ENCODE measurements at places on chromosomes 11 and 22.

DNA sequence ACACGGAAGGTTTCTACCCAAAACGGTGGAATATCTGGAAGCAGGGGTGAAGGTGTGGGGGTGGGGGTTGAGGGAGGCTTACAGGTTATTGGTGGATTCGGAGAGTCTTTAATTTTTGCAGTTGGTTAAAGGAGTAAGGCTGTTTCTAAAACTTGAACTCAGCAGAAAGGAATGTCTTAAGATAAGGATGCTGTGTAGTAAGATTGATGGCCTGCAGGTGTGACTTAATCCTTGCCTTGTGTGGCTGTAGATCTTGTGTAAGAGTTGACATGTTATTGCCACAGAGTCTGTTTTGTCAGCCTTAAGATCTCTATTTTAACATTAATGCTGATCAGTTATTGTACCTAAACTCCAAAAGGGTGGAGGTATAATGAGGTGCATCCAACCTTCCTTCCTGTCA is 16.4 kb upstream of the OR6M1 start:
- peak; percentile 32 for DNase-seq

DNA sequence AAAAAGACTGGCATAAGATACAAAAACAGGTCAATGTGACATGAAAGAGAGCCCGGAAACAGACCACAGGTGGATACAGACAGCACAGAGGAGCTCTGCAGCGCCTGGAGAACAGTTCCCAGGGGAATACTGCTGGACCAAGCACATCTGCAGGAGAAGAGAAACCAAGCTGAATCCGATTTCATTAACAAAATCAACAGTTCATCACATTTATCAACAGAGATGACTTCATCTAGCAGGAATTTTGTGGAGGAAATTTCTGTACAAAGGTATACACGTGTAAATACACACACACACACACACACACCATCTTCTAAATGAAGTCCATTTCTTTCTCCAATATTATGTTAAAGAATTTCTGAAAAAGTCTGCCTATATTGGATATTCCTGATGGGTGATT is 17.1 kb downstream of the YPEL1 start:
- DNase-seq = no peak

GRCh38 chr11:59710136-59710847 is 3.4 kb downstream of the OR10V1 start:
- no peak for DNase-seq

DNA sequence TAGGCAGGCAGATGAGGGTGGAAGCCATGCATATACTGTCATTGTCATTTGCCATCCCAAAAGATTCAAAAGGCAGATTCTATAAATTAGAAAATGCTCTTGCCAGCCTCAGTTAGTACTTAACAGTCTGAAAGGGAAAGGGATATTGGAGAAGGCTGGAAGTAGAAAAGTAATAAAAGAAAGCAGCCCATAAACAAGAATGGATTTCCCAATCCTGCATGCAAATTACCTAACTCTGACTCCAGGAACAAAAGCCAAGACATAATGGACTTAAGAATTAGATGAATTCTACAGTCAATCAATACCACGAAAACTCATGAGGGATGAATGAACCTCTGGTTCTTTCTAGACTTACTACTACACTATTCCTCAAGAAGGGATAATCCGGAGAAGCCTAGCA is 5.9 kb downstream of the PAK1 start:
- DNase-seq = no peak

GRCh38 chr22:22195265-22196017 is 49.1 kb upstream of the VPREB1 start:
- peak; percentile 62 for DNase-seq

- peak; percentile 55 for DNase-seq
These were observed 82.1 kb upstream of the WNT11 start for GRCh38 chr11:76288166-76288980.

DNA sequence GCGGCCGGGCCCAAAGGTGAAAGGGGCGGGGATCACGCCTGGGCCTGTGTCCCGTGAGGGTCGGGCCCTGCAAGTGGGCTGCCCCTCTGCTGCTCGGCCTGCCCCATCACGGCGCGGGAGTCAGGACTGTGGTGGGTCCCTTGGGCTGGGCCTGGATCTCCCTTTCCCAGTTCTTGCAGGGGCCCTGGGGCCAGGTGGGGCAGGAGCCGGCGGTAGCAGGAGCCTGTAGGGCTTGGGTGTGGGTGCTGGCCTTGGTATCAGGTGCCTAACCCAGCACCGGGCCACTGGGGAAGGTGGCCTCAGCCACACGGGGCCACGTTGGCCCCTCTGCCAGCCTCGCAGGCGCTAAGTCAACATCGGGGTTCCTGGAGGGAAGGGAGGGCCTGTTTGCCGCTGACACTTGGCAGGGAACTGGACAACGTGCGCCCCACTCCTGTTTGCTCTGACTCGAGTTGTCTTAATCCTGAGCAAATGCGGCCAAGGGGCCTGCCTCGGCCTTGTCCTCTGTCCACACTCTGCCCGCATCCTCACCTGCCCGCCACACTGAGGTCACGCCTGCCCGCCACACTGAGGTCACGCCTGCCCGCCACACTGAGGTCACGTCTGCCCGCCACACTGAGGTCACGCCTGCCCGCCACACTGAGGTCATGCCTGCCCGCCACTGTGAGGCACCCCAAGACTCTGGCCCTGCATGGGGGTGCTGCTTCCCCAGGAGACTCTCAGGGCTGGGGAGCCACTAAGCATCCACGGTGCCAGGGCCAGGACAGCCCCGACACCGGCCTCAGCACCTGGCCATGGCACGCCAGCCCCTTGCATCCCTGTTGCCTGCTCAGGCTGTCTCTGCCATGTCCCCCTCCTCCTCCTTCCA is 14.2 kb upstream of the MUC5B start:
- no peak for DNase-seq

- no peak for DNase-seq
These were observed 16.6 kb downstream of the IL10RA start for GRCh38 chr11:118002541-118003423.

DNA sequence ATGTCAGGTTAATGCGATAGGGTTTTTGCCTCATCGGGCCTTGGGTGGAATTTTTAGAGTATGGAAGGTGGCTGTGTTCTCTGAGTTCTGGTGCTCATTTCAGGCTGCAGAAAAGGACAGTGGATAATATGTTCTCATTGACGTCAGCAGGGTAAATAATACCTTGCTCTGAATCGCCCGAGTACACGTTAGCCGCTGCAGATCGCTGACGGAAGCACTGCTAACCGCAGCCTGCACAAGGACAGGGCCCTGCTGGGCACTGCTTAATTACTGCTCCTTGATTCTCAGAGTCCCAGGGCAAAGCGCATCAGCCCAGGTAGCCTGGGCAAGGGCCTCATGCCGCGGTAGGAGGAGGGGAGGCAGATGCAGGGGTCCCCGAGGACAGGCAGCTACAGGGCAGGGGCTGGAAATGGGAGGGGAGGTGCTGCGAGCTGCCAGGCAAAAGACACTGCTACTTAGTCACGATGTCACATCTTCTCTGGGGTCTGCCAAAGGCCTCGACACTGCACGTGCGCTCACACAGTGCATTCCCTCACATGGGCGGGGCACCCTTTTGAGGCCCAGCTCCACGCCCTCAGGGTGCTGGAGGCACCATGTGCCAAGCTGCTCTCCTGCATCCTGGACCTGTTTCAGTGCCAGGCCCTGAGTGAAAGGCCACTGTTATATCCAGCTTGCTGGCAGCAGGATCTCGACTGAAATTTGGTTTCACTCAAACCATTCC is 35.2 kb downstream of the PPP2R1B start:
- DNase-seq = peak; percentile 62

DNA sequence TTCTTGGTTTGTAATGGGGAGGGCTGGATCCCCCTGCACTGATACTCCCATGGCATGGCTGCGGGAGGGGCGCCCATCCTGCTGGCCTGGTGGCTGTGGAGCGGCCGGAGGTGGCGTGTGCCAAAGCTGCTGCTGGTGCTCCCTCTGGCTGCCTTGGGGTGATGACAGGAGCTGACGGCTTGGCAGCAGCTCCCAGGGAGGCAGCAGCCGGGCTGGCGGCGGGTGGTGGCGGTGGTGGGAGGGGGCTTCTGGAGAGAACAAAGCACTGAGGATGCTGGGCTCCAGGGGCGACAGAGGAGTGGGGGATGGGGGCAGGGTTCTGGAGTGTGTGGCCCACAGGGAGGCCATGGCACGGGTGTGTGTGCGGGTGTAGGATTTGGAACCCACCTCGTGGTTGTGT is 11.4 kb upstream of the MPPED1 start:
- DNase-seq = no peak

DNA sequence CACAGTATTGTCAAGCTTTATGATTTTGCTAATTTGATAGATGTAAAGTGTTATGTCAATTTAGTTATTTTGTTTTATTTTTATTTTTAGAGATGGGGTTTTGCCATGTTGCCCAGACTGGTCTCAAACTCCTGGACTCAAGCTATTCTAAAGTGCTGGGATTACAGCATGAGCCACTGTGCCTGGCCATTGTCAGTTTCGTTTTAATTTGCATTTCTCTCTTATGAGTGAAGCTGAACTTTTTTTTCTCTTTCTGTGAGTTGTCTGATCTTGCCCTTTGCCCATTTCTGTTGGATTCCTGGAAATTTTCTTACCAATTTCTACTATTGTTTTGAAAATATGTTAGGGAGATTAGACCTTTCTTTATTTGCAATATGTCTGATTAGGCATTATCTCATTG is 15.5 kb downstream of the NEU3 start:
- no peak for DNase-seq

GRCh38 chr11:11237070-11237832 is 115.8 kb downstream of the CSNK2A3 start:
- no peak for DNase-seq

DNA sequence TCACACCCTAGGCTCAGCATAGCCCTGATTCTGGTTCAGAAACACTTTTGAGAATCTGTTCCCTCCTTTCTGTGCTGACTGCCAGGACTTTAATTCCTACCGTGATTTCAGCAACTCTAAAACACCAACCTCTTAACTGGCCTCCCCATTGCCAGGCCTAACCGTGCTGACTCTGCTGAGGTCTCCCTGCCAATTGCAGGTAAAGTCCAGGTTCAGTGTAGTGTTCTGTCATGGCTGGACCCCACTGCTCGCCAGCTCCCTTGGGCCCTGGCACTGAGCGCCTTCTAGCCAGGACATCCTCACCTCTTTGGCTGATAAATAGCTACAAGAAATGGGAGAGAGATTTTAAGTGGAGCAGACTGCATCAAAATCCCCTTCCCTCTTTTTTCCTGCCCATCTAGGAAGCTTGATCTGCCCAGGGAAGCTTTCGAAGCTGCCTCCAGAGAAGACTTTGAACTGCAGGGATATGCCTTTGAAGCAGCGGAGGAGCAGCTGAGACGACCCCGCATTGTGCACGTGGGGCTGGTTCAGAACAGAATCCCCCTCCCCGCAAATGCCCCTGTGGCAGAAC is 4.7 kb downstream of the UPB1 start:
- no peak for DNase-seq

DNA sequence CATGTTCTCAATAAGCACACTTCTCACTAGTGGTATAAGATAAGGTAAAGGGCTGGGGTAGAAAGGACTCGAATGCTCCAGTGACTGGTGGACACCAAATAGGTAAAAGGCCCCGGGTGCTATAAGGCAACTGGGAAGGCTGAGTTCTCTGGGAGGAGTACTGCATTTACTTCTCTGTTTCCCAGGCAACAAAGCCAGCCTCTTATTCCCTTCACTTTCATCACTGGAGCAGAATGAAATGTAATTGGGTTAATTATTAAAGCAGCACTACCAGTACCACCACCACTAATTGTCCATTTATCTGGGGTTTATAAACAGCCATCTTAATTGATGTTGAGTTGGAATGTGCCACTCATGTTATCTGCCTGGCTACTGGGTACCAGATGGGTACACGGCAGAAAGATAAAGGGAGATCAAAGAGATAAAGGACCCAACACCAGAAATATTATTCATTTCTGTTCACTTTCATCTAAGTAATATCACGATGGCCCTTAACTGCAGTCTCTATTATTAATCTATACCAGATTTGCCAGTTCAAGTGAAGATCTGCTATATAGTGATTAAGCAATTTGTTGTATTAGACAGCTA is 94.4 kb upstream of the CHRM4 start:
- no peak for DNase-seq

DNA sequence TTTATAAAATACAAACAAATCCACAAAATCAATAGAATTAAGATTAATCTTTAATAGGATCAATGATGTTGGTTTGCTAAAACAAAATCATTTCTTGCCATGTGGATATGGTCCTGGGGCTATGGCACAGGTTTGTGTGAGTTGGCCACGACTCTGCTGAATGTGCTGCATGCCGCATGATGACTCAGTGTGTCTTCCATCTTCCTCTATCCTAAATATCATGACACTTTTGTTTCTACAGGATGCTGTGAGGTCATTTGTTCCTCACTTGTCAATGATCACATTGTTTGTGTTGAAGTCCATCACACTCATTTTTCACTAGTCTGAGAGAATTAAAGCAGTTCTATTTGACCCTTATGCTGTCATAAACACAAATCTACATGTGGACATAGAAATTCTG is 167.2 kb upstream of the ZBED5 start:
- no peak for DNase-seq

DNA sequence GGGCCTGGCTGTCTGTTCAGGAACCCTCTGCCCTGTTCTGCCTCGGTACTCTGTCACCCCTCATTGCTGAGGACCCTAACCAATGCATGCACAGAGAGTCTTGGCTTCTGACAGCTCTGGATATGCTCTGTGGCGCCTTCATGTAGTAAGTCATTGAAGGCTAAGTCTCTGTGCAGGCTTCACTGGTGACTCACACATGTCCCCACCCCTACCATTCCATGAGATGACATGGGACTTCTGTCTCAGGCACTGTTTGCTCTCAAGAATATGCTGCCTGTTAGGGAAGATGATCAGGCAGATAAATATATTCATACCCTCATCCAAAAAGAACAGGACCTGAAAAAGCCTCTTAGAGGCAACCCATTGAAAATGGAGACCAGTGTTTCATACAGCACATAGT is 43.6 kb upstream of the HORMAD2 start:
- no peak for DNase-seq

GRCh38 chr11:32056438-32056837 is 34.4 kb upstream of the RCN1 start:
- peak; percentile 20 for DNase-seq

GRCh38 chr11:16791191-16791961 is 52.9 kb downstream of the C11orf58 start:
- peak; percentile 43 for DNase-seq

- no peak for DNase-seq
These were observed 162.8 kb downstream of the RAB38 start for GRCh38 chr11:88012456-88012855.

GRCh38 chr11:16893456-16894066 is 120.7 kb downstream of the PLEKHA7 start:
- no peak for DNase-seq

GRCh38 chr22:30221121-30221992 is 25.2 kb downstream of the LIF start:
- no peak for DNase-seq

DNA sequence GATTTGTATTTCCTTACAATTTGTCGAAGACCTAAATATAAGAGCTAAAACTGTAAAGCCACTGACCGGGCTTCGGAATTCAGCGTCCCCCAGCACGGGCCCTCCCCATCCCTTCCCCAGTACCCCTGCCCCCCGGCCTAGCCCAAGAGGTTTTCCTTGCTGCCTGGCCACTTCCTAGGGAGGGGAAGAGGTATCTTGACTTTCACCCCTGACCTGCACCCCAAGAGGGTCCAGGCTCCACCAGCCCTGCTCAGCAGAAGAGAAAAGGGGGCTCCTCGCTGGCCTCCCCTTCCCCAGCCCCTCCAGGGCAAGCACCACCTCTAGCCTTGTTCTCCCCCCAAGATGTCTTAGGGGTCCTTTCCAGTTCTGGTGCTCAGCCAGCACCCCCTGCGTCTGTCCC is 26.1 kb upstream of the CARS1 start:
- no peak for DNase-seq
